HAP-1 (cell line): ENCODE measurements at places on chromosomes 11 and 22.

DNA sequence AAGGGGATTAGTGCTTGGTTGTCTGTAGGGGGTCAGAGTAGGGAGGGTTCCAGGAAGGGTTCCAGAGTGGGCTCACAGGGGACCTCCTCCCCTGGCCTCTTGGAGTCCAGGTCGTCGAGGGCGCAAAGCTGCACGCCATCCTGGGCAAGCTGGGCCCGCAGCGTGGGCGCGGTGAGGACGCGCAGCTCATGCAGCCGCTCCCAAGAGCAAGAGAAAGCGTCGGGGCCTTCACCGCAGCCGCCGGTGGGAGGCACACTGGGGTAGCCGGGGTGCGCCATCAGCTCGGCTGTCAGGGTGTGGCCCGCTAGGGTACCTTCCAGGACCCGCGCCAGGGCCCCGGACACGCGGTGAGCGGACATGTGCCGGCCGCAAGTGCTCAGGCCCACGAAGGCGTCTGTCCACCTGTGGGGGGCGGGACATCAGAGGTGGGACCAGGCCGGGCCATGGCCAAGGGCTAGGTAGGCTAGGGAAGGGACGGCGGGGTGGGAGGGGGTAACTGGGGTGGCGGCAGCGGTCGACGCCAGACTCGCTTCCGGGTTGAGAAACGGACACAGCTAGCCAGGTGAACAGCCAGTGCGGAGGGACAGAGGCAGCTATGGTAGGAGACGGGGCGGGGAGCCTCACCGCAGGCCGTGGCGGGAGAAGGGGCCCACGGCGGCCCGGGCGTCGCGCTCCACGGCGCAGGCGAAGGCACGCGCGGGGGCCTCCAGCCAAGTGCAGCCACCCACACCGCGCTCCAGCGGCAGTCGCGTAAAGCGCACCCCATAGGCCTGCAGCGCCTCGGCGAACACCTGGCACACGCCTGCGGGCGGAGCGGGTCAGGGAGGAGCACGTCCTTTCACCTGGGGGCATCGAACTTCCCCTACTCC, 1.2 kb downstream of the YDJC start:
- no peak for DNase-seq

DNA sequence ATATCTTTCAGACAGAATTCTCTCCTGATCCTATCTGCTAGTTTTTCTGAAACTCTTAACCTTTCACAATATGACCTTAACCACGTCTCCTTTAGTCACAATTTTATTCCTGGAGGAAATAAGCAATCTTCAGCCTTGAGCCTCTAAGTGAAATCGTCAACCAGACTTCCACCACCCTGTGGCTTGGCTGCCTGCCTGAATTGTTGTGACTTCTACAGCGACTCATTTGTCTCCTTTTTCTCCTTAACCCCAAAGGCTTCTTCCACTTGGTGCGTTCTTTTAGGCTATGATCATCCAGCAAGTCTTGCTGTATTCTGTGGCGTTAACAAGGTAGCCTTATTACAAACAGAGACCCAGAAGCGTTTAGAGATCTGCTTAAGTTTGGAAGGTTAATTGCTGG, 535.1 kb upstream of the ARHGAP42 start:
- DNase-seq = no peak

GRCh38 chr11:74269161-74269811, 42.2 kb downstream of the P4HA3 start:
- no peak for DNase-seq

DNA sequence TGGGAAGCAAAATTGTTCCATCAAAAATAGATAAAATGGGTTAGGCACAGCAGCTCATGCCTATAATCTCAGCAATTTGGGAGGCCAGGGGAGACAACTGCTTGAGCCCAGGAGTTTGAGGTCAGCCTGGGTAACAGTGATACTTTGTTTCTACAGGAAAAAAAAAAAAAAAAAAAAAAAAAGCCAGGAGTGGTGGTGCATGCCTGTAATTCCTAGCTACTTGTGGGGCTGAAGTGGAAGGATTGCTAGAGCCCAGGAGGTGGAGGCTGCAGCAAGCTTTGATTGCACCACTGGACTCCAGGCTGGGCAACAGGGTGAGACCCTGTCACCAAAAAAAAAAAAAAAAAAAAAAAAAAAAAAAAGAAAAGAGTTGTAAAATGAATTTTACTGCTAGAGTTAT, 49.6 kb downstream of the KIF18A start:
- DNase-seq = no peak

- DNase-seq = no peak
These were observed 37.1 kb upstream of the SORL1-AS1 start for GRCh38 chr11:121489823-121490222.

DNA sequence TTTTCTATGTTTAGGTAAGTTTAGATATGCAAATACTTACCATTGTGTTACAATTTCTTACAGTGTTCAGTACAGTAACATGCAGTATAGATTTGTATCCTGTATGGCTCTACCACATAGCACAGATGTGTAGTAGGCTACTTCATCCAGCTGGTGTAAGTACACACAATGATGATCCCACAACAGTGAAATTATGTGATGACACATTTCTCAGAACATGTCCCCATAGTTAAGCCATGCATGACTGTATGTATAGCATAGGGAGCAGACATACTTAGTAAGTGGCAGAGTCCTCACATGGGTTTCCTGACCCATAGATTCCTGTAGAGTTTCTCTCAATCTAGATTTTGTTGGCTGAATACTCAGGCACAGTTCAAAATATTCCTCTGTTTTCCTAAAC, 26.8 kb upstream of the BARX2 start:
- no peak for DNase-seq

DNA sequence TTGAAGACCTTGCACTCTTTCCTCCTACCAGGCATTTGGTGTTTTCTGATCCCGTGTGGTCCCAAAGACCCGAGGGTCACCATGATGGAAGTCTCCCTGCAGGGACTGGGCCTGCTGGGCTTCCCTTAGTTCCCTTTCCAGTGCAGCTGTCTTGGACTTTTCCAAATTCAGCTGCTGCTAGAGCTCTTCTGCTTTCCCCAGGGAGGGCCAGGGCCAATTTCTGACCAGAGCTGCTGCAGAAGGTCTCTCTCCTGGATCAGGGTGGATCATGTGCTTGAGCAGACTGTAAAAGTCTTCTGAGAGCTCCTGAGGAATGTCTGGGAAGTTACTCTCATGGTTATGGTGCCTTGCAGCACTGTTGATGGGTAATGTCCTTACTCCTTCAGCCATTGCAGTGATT, 23.2 kb downstream of the LDLRAD3 start:
- no peak for DNase-seq

DNA sequence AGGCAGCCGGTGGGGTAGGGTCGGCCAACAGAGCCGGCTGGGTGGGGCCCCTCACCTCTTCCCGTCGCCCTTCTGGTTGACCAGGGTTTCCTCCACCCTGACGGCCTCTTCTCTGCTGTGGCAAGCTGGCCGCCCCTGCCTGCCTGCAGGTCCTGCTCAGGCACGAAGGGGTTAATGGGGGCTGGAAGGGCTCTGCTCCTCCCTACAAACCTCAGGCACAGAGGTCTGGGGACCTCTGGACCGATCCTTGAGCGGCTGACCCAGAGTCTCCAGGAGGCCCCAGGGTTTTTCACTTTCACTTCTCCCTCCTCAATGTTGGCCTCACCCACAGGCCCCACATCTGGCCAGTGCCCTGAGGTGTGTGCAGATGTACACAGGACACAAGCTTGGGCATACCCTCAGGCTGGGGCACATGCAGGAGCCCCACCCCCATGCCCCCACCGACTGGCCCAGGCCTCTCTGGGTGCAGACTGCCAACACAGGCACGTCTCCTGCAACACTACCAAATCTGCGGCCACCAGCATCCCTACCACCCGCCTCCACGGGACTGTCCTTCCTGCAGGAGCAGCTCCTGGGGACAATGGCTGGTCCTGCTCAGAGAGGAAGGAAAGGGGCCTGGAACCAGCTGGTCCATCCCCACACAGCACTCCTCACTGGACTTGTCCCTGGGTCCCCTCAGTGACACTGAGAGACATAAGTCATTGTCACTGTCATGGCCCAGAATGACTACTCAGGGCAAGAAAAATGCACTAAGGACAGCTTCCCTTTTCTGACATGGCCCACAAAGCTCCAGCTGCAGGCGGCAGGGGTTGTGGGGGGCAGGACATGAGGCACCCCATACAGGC, 3.2 kb upstream of the TBX1 start:
- DNase-seq = no peak

GRCh38 chr11:10477690-10478046, 22.6 kb downstream of the AMPD3 start:
- no peak for DNase-seq
